Activated CD8-positive, alpha-beta memory T cell treated with anti-CD3 and anti-CD28 coated beads for 1 hour (primary cell): ENCODE measurements at places on chromosomes 7 and 10.
A peak's percentile ranks its signal among the peaks of the same experiment; 100 is the strongest.

DNA sequence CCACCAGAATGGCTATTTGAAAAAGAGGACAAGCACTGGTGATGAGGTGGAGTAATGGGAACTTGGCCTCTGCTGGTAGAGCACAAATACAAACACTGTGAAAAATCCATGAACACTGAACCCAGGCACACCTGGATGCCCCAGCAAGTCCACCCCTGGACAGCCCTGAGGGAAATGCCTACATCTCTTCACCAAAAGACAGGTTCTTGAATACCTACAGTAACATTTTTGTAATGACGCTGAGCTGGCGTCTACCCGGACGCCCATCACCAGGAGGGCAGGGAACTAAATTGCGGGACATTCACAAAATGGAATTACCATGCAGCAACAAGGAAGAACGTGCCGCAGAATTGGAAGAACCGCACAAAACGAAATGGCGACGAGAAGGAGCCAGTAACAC lies 70.5 kb downstream of the GNA12 start:
- DNase-seq: no peak

DNA sequence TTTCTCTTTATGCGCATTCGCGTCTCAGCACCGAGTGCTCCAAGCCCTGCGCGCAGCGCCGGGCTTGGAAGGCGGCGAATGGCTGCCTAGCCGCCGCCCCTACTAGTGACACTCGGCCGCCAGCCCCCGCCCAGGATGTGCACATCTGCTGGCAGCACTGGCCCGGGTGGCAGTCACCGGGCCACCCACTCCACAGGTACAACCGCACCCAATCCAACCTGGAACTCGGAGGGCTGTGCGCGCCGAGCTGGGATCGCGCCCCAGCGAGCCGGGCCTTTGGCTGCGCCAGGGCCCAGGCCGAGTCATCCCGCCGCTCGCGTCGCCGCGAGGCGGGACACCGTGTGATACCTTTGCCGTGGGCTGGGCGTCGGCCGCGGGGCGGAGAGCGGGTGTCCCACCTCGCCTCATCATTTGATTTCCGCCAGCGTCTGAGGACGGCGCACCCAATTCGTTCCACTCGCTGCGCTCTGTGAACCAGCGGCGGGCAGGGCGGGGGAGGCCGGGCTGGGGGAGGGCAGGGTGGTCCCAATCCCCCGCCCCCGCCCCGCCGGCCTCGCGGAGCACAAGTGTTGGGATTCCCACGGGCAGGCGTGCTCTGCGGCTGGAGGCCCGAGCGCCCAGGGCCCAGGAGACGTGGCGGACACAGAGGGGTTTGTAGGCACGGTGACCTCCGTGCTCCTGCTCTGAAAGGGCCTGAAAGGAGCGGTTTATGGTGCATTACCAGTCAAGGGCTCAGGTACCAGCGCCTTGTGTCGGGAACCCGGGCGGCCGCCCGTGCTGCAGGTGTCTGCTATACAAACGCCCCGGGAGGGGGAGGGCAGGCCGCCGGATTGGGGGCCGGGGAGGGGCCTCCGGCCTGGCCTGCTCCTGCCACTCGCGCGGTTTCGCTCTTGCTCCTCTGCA lies 17.8 kb upstream of the PTF1A start:
- DNase-seq: no peak

GRCh38 chr10:92290076-92290836 lies 622 bp downstream of the CPEB3 start:
- DNase-seq: peak; percentile 14

DNA sequence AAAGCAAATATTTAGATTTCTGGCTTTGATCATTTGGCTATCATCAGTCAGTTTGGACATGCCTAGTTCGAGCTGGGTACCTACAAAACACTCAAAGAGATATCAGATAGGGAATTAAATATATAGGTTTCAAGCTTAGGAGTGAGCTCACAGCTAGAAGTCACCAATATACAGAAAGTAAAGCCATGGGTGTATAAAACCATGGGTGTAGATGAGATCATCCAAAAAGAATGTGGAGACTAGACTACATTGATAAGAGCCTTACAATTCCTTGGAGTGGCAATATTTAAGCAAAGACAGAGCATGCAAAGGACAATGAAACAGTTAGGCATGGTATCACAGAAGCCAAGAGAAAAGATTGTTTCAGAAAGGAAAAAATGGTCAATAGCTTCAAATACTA lies 7.2 kb upstream of the RALA start:
- no peak for DNase-seq

- no peak for DNase-seq
Observed at GRCh38 chr7:140200061-140200989, 23.5 kb upstream of the KDM7A start.

GRCh38 chr10:7318836-7319235 lies 92.0 kb downstream of the SFMBT2 start:
- no peak for DNase-seq

DNA sequence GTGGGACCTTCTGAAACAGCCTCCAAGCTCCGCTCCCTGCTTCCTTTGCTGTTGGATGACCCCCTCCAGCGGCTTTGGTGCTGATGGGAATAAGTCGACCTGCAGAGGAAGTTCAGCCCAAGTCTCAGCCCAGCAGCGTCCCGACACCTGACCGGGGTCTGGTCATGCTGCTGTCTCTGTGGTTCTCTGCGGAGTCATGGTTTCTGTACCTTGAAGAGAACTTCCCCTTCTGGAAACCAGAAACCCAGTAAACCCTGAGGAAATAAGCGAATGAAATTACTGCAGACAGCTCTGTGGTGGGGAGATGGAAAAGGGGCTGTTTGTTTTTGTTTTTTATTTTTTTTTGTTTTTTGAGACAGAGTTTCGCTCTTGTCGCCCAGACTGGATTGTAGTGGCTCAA lies 18.3 kb upstream of the ZNF12 start:
- DNase-seq: no peak

DNA sequence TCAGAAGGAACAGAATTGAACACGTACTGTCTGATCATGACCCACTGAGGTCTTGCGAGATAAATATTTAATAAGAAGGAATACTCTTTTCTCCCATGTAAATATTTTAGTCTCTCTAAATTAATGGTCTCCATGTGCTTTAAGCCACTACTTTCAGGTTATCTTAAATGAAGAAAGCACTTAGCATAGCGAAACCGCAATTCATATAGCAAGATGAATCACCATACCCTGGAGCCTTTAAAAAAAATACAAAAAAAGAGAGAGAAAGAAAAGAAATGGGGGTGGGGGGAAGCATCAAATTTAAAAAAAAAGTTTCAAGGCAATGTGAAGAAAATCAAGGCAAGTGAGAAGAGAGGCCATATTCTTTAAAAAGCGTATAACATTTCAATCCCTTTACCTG lies 82.5 kb downstream of the CTTNBP2 start:
- no peak for DNase-seq

DNA sequence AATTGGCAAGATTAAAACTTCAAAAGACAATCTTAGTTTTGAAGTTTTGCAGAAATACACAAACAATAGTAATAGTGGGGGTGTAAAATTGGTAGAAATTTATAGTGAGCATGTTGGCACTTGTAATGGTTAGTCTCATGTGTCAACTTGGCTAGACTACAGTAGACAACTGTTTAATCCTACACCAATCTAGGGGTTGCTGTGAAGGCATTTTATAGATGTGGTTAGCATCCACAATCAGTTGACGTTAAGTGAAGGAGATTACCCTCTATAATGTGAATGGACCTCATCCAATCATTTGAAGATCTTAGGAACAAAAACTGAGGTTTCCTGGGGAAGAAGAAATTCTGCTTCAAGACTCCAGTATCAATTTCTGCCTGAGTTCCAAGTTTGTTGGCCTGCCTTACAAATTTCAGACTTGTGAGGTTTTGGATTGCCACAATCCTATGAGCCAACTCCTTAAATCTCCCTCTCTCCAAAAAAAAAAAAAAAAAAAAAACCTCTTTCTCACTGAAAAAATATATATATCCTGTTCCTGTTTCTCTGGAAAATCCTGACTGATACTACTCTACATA lies 531.6 kb upstream of the IGFBP3 start:
- DNase-seq: no peak

- no peak for DNase-seq
Observed at GRCh38 chr10:95517536-95518454, 43.4 kb downstream of the SORBS1 start.
